ENCODE measurements at places on chromosomes 13 and 19.

GRCh38 chr13:80881495-80881894 is 540.6 kb upstream of the SPRY2 start:
- DNase-seq = no peak

DNA sequence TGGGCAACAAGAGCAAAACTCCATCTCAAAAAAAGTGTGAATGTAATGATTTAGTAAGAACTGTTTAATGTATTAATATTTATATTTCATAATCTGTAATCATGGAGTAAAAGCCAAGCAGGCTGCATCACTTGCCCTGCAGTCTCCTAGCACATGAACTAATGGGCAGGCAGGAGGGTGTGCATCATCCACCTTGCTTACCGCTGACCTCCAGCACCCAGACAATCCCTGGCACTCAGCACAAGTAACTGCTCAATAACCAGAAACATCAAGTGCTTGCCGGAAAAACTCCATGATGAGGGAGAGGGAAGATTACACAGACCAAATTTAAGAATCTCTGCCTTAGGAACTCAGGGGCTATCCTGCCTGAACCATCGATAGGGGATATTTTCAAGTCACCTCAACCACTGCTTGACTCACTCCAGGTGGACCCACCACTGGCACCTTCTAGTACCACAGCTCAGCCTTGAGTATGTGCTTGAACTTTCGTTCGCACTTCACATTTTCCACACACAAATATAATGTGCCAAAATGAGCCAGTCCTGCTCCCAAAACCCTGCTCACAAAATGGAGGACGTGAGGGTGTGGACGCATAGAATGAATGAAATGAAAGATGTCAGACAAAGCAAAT is 18.6 kb downstream of the BRD4 start:
- no peak for DNase-seq

DNA sequence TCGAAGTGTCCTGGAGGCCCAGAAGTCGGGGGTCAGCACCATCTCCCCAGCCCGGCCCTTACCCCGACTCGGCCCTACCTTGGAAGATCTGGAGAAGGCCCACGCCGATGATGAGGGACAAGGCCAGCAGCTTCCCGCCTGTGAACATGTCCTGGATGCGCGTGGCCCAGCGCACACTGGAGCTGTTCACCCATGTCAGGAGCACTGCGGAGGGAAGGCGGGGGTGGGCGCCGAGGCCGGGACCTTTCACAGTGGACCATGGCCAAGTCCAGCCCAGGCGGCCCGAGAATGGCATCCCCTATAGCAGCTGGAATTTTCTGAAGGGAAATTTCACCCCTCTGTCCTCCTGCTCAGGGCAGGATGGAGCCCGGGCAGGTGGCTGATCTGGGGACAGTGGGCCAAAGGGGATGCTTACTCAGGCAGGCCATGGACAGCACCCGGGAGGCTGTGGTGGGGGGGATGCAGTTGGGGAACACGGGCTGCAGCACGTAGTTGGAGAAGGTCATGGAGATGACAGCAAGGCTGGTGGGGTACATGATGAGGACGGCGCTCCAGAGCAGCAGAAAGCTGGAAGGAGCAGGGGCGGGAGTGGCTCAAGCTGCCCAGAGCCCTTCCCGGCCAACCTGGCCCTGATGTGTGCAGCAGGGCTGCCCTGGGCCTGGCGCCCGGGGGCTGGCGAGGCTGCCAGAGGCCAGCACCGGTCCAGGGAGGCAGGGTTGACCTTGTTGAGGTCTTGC is 13.0 kb downstream of the SLC7A10 start:
- no peak for DNase-seq

GRCh38 chr19:11848200-11848593 is 329 bp upstream of the ZNF439 start:
- no peak for DNase-seq

GRCh38 chr19:15923702-15924101 is 10.6 kb downstream of the CYP4F11 start:
- no peak for DNase-seq

- no peak for DNase-seq
These were observed 107.8 kb downstream of the KCNRG start for GRCh38 chr13:50123002-50123401.

- DNase-seq = no peak
These were observed 53.0 kb downstream of the TEX29 start for GRCh38 chr13:111373486-111373885.

DNA sequence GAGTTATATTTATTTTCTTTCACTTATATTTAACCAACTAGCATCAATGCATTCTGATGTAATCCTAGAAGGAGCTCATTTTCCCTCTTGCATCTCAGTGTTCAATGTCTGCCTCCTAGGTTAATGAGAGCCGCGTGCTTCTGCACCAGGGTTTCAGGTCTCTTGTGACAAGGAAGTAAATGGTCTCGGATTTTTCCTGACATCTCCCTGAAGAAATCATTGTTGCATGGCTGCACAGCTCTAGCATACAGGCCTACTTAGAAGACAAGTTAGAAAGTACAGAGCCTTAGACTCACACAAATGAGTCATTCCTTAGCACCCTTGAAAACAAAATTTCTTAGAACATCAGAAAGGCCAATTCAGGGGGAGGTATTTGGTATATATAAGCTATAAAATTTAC is 57.2 kb upstream of the KLF12 start:
- DNase-seq = no peak

DNA sequence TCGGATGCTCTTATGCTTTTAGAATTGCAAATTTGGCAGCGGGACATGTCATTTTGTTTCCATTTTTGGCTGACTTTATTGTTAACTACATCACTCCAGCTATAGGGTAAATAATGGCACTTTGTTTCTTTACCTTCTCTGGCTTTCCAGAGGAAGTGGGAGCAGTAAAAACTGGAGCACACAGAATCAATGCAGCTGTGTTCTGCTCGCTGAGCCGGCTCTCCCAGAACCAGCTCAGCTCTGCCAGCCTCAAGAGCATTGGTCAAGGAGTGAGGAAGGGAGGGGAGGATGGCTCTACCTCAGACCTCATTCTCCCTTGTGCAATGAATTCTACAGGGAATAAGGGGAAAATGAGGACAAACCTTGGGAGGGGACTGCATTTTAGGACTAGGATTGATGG is 50.5 kb upstream of the SPATA13 start:
- no peak for DNase-seq

DNA sequence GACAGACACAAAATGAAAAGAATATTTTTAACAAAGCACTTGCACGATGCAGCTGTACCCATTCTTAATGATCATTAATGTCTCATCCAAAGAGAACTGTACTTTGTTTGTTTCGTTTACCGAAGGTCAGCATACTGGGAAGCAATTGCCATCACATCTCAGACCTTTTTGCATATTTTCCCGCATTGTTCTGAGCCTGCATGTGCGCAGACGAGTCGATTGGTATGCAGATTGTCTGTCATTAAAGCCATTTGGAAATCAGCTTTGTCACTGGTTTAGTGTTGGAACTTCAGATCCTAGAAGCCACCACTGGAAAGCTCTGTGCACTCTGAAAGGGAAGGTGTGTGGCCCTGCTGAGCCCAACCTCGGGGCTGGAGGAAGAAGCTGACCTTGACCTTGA is 15.6 kb downstream of the SPACA7 start:
- DNase-seq = no peak

DNA sequence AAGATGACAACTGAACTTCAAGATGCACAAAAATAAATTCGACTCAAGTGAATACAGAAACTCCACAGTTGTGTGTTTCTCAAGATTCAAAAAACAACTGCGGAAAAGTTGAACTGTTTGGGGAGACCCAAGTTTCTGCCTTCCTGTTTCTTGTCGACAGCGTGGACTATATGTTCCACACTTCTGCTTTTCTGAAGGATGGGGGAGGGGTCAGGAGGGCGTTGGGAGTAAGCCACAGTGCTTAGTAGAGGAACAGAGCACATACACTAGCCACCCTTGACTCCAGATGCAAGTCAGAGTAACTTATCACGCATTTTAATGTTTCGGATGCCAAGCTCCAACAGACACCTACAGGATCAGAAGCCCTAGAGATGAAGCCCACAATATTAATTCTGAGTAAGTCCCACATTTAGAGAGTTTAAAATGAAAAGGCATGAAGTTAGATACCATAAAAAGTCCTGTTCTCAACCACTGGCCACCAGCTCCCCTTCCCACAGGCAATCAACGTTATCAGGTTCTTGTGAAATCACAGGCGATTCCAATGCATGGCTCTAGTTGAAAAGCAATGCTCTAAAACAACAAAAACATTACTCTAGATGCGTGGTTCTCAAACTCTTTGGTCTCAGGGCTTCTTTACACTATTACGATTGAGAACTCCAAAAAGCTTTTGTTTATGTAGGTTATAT is 4.2 kb downstream of the TUBGCP3 start:
- no peak for DNase-seq

GRCh38 chr19:7213628-7214323 is 80.4 kb downstream of the INSR start:
- no peak for DNase-seq

DNA sequence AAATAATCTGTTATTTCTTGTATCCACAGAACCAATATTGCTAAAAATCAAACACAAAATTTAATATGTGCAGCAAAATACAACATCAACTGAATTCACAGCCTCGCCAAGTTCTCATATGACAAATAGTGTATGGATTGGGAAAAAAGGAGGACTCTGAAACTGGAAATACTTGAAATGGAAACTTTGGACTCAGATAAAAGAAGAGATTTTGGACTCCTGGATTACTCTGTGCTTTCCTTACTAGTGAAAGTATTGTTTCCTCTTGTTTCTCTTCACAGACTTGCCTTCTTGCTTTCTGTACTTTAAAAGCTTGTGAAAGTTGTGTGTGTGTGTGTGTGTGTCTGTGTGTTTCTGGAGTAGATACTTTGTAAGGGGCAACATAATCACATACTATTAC is 1596.3 kb downstream of the PCDH9 start:
- DNase-seq = no peak

DNA sequence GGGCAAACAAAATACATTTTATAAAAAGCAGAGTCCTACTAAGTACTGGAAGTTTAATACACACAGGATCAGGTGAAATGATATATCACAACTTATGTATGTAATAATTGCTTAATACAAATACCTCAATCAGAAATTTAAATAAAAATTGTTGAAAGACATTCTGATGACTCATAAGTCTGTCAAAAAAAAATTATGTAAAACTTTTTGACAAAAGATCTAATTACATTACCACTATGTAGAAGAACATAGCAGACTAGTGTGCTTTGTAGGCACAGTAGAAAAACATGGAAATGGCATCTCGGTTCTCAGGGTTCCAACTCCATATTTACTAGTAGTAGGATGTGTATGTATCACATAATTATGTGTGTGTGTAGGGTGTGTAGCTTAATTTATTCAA is 156.2 kb downstream of the DNAJC3 start:
- DNase-seq = no peak

GRCh38 chr19:8367327-8368001 is 3.5 kb downstream of the ANGPTL4 start:
- DNase-seq = no peak

GRCh38 chr19:10201176-10201575 is 6.4 kb upstream of the DNMT1 start:
- DNase-seq = no peak

- DNase-seq = no peak
These were observed 102.2 kb upstream of the MBNL2 start for GRCh38 chr13:97119943-97120342.

DNA sequence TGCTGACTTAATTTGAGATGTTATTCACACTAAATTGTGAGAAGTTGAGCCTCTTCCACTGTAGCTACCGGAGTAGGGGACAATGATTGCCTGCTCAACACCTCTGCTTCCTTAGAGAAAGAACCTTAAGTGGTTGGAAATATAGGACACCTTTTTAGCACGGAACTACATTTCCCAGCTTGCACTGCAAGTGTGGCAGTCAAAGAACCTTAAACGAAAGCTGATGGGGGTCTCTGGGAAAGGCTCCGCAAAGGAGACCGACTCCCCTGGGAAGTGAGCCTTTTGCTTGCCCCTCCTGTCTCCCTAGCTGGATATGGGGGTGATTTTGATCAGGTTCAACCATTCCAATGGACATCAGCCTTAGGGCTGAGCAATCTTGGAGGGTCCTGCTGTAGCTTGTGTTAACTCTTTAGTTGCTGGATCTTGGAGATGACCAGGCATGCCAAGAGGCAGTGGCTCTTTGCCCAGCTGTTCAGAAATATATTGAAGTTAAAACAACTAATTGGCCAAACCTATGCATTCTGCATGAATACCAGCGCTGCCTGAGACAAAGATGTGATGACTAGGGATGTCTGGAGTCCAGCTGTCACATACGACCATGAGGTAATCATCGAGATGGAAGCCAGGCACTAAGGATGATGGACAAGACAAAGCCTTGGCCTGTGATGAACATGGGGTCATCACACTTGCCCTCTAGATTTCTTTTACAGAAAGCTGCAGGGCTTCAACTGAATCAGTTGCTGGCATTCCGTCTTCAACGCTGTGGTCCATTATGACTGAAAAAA is 286.5 kb downstream of the FOXO1 start:
- DNase-seq = no peak

DNA sequence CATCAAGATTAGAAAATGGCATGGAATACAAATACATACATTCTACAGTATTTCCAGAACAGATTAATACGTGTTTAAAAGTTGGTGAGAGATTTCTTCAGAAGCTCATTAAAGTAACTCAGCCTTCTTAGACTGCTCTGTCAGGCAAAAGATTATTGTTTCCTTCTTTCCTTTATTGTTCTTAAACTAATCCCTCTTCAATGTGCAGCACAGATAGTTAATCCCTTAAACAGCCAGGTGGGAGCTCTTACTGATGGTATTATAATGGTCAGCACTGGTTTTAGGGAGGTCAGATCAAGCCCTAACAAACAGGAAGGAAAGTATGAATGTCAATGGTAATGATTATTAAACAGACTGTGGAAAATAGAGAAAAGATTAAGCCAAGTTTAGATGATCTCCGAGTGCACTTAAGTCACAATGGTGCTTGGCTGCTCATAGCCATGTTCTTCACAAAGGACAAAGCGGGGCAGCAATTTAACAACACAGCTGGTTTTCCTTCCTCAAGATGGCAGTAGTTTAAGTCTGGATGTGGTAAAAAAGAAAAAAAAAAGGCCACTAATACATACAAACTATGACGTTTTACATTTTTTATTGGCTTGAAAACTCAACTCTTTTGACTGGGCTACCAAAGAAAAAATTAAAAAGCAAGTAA is 992.6 kb downstream of the PCDH9 start:
- no peak for DNase-seq

GRCh38 chr19:37867831-37868230 is 38.6 kb downstream of the WDR87 start:
- DNase-seq = no peak

All from stimulated activated CD8-positive, alpha-beta memory T cell treated with anti-CD3 and anti-CD28 coated beads, Interleukin-15, amount 100 ng/mL, for 4 hours (primary cell).